ENCODE measurements at places on chromosomes 1 and 21.
A peak's percentile ranks its signal among the peaks of the same experiment; 100 is the strongest.

DNA sequence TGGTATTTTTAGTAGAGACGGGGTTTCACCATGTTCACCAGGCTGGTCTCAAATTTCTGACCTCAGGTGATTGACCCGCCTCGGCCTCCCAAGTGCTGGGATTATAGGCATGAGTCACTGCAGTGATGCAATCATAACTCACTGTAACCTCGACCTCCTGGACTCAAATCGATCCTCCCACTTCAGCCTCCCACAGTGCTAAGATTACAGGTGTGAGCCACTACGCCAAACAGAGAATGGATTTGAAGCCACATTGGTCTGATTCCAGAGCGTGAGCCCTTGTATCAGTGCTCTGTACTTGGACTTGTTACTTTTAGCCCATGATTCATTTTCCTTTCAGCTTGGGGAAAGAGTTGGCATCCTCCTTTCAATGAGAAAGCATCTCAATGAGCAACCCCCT lies 14.9 kb upstream of the ZNF683 start:
- peak; percentile 41 for DNase-seq

- DNase-seq, result peak; percentile 26
Observed at GRCh38 chr1:163535807-163536206, 214.1 kb downstream of the NUF2 start.

DNA sequence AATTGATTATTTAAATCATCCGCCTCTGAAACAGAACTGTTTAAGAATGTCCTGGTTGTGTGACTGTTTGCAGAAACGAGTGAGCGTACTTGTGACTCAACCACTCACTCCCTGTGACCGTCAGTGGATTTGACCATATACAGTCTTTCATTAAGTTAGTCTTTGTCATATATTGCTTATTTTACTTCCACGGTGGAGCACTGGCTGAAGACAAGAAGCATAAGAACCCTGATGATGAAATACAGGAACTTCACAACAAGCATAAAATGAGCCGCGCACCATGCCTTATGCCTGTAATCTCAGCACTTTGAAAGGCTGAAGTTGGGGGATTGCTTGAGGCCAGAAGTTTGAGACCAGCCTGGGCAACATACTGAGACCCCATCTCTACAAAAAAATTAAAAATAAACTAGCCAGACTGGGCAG lies 194.0 kb downstream of the TOMM20 start:
- peak; percentile 29 for DNase-seq

DNA sequence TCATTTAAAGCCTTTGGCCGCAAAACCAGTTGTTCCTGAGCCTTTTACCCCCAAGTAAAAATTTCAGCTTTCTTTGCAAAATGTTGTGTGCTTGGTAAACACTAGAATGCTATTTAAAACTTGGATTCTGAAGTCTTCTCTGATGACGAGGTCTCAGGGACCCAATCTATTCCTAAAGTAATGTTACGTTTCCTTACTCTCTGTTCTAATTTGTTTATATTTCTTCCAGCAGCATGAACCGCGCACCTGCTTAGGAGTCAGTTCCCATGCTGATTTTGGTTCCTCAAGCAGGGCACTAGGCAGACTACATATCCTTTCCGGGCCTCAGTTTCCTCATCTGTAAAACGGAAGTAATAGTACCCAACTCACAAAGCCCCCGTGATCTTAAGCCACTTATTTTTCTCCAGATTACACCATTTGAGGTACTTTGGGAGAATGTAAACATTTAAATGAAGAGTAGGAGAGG lies 969 bp upstream of the ALDH4A1 start:
- DNase-seq, result no peak

DNA sequence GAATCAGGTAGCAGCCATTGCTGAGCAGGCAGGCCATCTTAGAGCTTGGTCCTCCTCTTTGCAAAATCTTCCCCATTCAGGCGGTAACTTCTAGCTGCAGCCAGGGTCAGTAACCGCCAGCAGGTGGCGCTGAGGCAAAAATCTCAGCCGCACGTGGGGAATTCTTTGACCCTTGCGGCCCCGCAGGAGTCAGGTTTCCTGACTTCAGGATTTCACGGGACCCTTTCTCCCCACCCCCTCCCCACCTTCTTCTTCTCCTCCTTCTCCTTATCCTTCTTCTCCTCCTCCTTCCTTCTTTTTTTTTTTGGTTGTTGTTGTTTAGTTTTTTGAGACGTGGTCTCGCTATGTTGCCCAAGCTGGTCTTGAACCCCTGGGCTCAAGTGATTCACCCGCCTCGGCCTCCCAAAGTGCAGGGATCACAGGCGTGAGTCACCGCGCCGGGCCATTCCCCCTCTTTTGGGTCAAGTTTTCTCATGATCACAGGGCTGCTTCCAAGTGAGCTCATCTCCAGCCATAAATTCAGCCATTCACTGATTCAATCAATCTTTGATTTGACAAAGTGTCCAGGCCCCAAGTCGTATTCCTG lies 33.4 kb upstream of the TENT5B start:
- DNase-seq, result peak; percentile 38

- DNase-seq, result no peak
Observed at GRCh38 chr1:15385420-15385819, 24.3 kb upstream of the EFHD2 start.

- no peak for DNase-seq
Observed at GRCh38 chr1:21937034-21937371, at the start of gene HSPG2. Gene HSPG2 (minus strand): TSS chr1:21937310. CDS start chr1:21937217, 93 bp downstream.

- no peak for DNase-seq
Observed at GRCh38 chr1:197150336-197151005, 4.0 kb upstream of the ASPM start.

- no peak for DNase-seq
Observed at GRCh38 chr1:201706109-201706508, 122.8 kb upstream of the IPO9 start.

GRCh38 chr21:37462087-37462861 lies 95.7 kb downstream of the DYRK1A start:
- DNase-seq, result no peak

- no peak for DNase-seq
Observed at GRCh38 chr1:40045182-40045581, 4.7 kb downstream of the CAP1 start.

GRCh38 chr1:155070158-155070621 lies 6.7 kb downstream of the EFNA4 start:
- no peak for DNase-seq

DNA sequence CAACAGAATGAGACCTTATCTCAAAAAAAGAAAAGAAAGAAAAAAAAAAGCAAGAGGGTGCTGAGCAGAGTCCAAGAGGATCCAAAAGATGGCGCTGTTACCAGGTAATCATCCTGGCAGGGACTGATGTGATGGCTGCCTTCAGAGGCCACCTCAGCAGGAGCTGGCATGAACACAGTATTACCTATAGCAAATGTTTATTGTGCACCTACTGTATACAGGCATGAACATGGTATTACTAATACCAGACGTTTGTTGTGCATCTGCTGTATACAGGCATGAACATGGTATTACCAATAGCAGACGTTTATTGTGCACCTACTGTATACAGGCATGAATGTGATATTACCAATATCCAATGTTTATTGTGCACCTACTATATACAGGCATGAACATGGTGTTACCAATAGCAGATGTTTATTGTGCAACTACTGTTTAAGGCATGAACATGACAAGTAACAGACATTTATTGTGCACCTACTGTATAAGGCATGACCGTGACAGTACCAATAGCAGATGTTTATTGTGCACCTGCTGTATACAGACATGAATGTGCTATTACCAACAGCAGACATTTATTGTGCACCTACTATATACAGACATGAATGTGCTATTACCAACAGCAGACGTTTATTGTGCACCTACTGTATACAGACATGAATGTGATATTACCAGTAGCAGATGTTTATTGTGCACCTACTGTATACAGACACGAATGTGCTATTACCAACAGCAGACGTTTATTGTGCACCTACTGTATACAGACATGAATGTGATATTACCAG lies 115.1 kb upstream of the TMEM51 start:
- DNase-seq, result peak; percentile 60

GRCh38 chr1:89900323-89900722 lies 79.5 kb downstream of the LRRC8D start:
- DNase-seq, result no peak

DNA sequence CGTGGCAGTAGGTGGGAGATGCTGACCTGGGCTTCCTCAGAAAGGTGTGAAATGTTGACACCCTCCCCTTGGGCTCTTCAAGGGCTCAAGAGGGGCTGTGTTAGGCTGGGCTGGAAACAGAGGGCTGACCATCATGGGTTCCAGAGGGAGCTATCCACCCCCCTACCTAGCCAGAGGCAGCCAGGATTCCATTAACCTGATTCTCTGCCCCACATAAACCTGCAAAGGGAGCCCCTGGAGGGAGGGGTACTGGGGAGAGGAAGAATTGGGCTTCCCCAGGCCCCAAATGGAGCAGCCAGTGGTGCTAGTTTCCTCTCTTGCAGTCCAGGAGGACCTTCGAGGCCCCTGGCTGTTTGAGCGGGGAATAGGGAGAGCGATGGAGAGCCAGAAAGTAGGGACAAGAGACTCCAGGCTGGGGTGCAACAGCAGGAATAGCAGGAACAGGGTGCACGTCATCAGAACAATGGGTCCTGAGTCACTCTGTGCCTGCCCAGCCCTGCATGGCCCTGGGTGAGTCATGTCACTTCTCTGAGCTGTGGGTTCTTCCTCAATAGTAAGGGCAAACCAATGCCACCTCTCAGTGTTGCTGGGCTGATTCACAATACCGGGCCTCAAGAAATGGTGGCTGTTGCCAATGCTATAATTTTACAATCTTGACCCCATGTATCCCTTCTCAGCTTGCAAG lies 121.2 kb downstream of the EPHB2 start:
- peak; percentile 90 for DNase-seq

GRCh38 chr1:1779691-1780597 lies 1.7 kb upstream of the NADK start:
- DNase-seq, result no peak

- peak; percentile 78 for DNase-seq
Observed at GRCh38 chr21:17925000-17925610, 105.9 kb upstream of the C21orf91 start.

DNA sequence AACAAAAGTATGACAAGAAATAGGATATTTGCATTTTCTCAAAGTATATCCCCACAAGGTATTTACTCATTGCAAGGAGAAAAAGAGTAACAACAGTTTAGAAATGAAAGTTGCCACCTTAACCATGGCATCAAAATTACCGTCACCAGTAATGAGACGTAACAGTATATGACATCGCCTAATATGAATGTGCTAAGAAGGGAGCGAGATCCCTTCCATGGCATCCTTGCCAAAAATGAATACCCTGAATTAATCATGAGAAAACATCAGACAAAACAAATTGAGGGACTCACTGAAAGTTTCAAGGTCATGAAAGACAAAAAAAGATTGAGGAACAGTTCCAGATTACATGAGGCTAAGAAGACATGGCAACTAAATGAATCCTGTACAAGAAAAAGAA lies 78.9 kb upstream of the MROH9 start:
- DNase-seq, result no peak

DNA sequence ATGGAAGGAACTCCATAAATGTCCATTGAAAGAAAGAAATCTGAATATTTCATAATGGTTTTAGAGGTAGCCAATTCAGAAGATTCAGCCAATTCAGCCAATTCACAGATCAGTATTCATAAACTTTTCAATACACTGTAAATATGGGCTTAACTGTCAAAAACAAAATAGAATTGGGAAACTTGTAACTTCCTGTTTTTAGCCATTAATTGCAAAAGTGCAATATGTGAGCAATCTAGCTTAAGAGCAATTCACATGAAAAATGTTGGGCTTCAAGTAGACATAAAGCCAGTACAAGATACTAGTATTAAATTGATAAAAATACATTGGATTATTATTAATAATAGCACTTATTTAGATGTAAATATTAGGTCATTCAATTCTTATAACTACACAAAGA lies 27.5 kb upstream of the PLPPR4 start:
- no peak for DNase-seq

- peak; percentile 81 for DNase-seq
Observed at GRCh38 chr1:7265771-7266371, 480.6 kb downstream of the CAMTA1 start.

DNA sequence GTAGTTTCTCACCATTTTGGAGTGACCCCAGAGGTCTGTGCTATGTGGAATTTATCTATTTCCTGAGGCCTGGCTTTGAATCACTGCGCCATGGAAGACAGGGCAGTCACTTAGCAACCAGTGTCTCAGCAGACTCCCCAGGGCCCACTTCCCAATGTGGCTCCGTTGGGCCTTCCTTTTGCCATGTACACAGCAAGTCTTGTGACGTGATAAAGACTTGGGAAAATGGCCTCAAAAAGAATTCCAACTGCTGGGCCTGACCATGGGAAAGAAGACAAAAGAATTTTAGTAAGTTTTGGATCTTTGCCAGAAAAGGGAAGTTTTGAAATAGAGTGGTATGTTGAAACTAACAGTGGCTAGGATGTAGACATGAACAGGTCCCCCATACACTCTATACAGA lies 36.2 kb downstream of the TLR5 start:
- DNase-seq, result no peak

GRCh38 chr1:28160782-28161266 lies 15.7 kb downstream of the PTAFR start:
- DNase-seq, result peak; percentile 71

DNA sequence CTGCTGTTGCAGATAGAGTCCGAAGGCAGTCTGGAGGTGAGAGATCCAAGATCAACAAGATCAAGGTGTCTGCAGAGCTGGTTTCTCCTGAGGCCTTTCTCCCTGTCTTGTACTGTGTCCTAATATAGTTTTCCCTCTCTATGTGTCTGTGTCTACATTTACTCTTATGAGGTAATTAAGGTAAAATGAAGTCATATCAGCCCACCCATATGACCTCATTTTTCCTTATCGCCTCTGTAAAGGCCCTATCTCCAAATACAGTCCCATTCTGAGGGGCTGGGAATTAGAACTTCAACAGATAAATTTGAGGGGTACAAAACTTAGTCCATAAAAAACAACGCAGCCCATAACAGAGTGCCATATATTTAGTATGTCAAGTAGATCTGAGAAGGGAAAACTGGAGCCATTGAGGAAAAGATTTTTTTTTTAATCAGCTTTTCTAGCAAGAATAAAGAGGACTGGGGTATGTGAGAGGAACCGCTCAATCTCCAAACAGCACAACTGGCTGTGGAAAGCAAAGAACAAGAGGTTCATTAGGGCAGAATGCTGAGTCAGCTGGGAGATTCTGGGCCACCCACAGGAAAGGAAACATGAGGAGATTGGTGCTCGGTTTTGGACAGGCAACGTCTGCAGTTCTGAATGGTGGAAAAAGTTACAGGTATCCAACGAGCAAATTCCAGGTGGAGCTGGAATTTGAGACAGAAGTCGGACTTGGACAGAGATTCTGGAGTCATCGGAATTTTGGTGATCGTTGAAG lies 65.7 kb downstream of the MAP3K21 start:
- no peak for DNase-seq

DNA sequence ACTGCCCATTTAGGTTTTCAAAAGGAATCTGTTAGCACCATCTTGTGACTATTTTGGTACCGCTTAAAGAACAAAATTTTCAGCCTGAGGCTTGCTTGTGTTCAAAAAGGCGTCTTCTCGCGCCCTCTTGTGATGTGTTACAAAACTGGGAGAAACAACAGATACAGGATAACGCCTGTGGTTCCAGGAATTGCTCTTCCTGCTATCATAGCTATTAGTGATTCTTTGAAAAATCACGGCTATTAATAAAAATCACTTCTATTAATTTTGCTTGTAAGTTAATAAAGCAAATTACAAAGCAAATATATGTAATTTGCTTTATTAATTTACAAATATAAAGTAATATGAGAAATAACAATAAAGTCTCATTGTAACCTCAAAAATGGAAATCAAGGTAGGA lies 82.2 kb upstream of the ABCD3 start:
- peak; percentile 76 for DNase-seq

- DNase-seq, result no peak
Observed at GRCh38 chr1:28913786-28914227, 562 bp upstream of the EPB41 start.

GRCh38 chr1:182674346-182675246 lies 9.8 kb downstream of the RGS8 start:
- no peak for DNase-seq

All from H4 (cell line).